Fibroblast of lung (primary cell): ENCODE measurements at places on chromosomes 13 and 19. TPM values are rescaled to one million over a fixed set of nuclear protein-coding genes. Genes with fewer than 3 reads are reported as not detected.

The GATAD2A gene
- 28.8 and 31.7 TPM in 2 replicates for total RNA-seq

The CARM1 gene
- total RNA-seq = 17.2 and 24.8 TPM in 2 replicates

The SDHAF1 gene
- total RNA-seq = 7.8 and 11.8 TPM in 2 replicates

The TEX101 gene
- not detected in 2 replicates for total RNA-seq

The EFNA2 gene
- total RNA-seq = 0.17 TPM in 1 of 2 replicates, not detected in the other

The ITGBL1 gene
- 19.0 and 45.1 TPM in 2 replicates for total RNA-seq

The PSG11 gene
- total RNA-seq = not detected in 2 replicates

The SBK3 gene
- total RNA-seq = 0.26 and 0.66 TPM in 2 replicates

The TBXA2R gene
- total RNA-seq = 0.77 and 1.8 TPM in 2 replicates

The ZNF628 gene
- total RNA-seq = 0.77 and 1.3 TPM in 2 replicates

The TLE2 gene
- 3.8 and 4.9 TPM in 2 replicates for total RNA-seq

The ZNF763 gene
- total RNA-seq = 1.3 and 2.5 TPM in 2 replicates

The ANKRD24 gene
- total RNA-seq = 2.3 and 2.6 TPM in 2 replicates

The CTXN1 gene
- total RNA-seq = 0.66 and 0.77 TPM in 2 replicates

The AMH gene
- total RNA-seq = 0.26 and 0.33 TPM in 2 replicates

The KLF1 gene
- total RNA-seq = under 0.01 TPM in 1 of 2 replicates, not detected in the other

The ONECUT3 gene
- not detected in 2 replicates for total RNA-seq

The NCAN gene
- under 0.01 TPM in 2 replicates for total RNA-seq

The CEACAM6 gene
- total RNA-seq = not detected in 2 replicates

The TEAD2 gene
- total RNA-seq = 19.2 and 24.1 TPM in 2 replicates

The DCT gene
- total RNA-seq = under 0.01 and 0.17 TPM in 2 replicates

The FGF22 gene
- under 0.01 TPM in 1 of 2 replicates, not detected in the other for total RNA-seq

The FIZ1 gene
- 2.3 TPM in 2 replicates for total RNA-seq

The JSRP1 gene
- not detected in 2 replicates for total RNA-seq

The FUT1 gene
- under 0.01 and 0.17 TPM in 2 replicates for total RNA-seq

The ADGRE3 gene
- not detected in 2 replicates for total RNA-seq

The FGF21 gene
- not detected in 2 replicates for total RNA-seq

The CRX gene
- not detected in 2 replicates for total RNA-seq

The ZNF154 gene
- total RNA-seq = 3.3 and 6.3 TPM in 2 replicates

The ATP8A2 gene
- total RNA-seq = under 0.01 and 0.26 TPM in 2 replicates

The PSG1 gene
- 0.51 and 1.3 TPM in 2 replicates for total RNA-seq

The HSPB6 gene
- total RNA-seq = 47.8 and 54.3 TPM in 2 replicates

The ZNF579 gene
- 3.3 and 5.4 TPM in 2 replicates for total RNA-seq

The IGFL1 gene
- not detected in 2 replicates for total RNA-seq

The PROZ gene
- total RNA-seq = not detected in 2 replicates

The APLP1 gene
- 0.99 and 2.6 TPM in 2 replicates for total RNA-seq

The LYL1 gene
- under 0.01 and 1.2 TPM in 2 replicates for total RNA-seq

The CYP2F1 gene
- not detected in 2 replicates for total RNA-seq

The SH2D3A gene
- not detected in 2 replicates for total RNA-seq

The SIAH3 gene
- total RNA-seq = not detected in 2 replicates

The MCEMP1 gene
- not detected in 2 replicates for total RNA-seq

The OXGR1 gene
- not detected in 2 replicates for total RNA-seq

The LRCH1 gene
- total RNA-seq = 8.7 and 12.4 TPM in 2 replicates

The RXFP2 gene
- total RNA-seq = not detected in 2 replicates

The ADM5 gene
- total RNA-seq = 0.26 and 0.33 TPM in 2 replicates

The ZNF177 gene
- 2.1 and 3.3 TPM in 2 replicates for total RNA-seq

The MAP4K1 gene
- total RNA-seq = under 0.01 and 0.17 TPM in 2 replicates

The ADAMTS10 gene
- 11.2 and 13.1 TPM in 2 replicates for total RNA-seq

The CGB8 gene
- total RNA-seq = not detected in 2 replicates

The MYH14 gene
- total RNA-seq = not detected in 2 replicates

The KL gene
- total RNA-seq = under 0.01 and 0.17 TPM in 2 replicates

The PRDX2 gene
- total RNA-seq = 166 and 228 TPM in 2 replicates

The PPM1N gene
- 1.8 and 2.8 TPM in 2 replicates for total RNA-seq
